ENCODE measurements at places on chromosomes 1 and 21. TPM values are rescaled to one million over a fixed set of nuclear protein-coding genes. Genes with fewer than 3 reads are reported as not detected.

GRCh38 chr1:243364866-243365265 is 109.0 kb downstream of the SDCCAG8 start:
- no peak overlapping the region for H3K4me3 ChIP-seq
- no peaks in the 10 kb centered on the region for H3K27me3 ChIP-seq
- no peaks in the 10 kb centered on the region for H3K4me1 ChIP-seq
- H3K36me3 ChIP-seq: peaks cover 21% of the 10 kb centered on the region
- no peak overlapping the region for H3K27ac ChIP-seq

DNA sequence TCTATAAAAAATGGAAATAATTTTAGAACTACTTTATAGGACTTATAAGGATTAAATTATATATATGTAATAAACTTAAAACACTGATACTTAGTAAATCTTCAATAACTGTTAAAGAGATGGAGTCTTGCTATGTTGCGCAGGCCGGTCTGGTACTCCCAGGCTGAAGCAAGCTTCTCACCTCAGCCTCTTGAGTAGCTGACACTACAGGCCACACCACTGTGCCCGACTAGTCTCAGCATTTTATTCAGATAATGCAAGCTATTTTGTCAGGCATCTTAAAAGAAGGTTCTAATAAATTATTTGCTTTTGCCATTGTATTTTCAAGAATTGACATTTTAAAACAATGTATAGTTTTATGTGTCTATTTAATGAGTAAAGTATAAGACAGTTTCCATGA is 20.8 kb downstream of the CNST start:
- no peaks in the 10 kb centered on the region for H3K27me3 ChIP-seq
- H3K36me3 ChIP-seq: no peaks in the 10 kb centered on the region
- no peak overlapping the region for H3K4me3 ChIP-seq

DNA sequence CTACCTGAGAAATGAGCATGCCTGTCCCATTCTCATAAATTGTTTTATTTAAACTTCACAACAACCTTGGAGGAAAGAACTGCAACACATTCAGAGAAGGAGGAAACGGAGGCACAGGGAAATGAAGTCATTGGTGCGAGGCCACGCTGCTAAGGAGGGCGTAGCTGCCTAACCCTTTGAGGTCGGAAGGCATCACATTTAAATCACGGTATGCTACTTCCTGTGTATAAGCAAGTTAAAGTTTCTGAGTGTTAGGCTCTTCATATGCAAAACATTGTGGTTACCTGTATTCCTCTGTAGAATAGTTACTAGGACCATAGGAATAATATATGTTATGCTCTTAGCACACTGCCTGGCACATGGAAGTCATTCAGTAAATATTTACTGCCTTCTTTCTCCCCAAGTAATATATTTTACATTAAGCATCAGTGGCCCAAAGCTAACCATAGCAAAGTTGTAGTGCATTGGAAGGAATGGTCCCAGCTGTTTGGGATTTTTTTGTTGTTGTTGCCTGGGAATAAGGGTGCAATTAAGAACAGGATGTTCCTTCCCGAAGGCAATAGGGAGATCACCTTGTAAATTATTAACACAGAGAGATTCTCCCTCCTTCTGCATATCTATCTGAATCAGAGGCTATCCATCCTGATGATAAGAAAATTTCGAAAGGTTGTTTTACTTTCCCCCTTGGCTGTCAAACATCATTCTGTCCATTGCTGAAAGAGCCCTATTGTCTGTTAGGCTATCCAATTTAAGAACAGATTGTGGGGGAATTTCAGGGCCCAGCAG is 192.2 kb upstream of the C8B start:
- no peak overlapping the region for H3K27ac ChIP-seq
- H3K4me3 ChIP-seq: no peak overlapping the region
- H3K36me3 ChIP-seq: no peaks in the 10 kb centered on the region

GRCh38 chr1:46131712-46132528 is 509 bp downstream of the PIK3R3 start:
- H3K36me3 ChIP-seq: no peaks in the 10 kb centered on the region
- DNase-seq: no peak
- H3K4me3 ChIP-seq: peak overlapping the region; percentile 84
- H3K27ac ChIP-seq: peak overlapping the region; percentile 95
- no peaks in the 10 kb centered on the region for H3K27me3 ChIP-seq

DNA sequence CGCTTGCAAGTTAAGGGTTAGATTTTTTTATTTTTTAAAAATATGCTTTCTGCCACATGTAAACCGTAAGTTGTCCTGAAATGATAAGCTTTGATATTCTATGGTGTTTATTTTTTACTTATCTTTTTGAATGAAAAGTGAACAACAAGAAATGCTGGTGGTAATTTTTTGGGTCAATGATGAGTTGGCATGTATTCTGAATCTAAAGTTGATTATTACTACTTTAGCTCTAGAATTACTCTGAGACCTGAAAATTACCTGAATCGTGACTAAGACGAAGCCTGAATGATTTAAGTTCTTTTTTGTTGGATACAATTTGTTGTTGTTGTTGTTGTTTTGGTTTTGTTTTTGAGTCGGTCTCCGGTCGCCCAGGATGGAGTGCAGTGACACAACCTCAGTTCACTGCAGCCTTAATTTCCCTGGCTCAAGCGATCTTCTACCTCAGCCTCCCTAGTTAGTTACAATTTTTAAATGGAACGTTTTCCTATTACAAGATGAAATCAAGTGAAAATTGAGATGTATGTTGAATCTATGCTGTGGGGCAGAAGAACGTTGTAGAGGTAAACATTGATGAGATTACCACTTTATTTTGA is 941 bp downstream of the RABGGTB start:
- peak overlapping the region; percentile 79 for H3K4me3 ChIP-seq
- peaks cover 10% of the 10 kb centered on the region for H3K36me3 ChIP-seq
- H3K27me3 ChIP-seq: no peaks in the 10 kb centered on the region
- H3K4me1 ChIP-seq: peaks cover 29% of the 10 kb centered on the region
- H3K27ac ChIP-seq: peak overlapping the region; percentile 72
- DNase-seq: no peak

DNA sequence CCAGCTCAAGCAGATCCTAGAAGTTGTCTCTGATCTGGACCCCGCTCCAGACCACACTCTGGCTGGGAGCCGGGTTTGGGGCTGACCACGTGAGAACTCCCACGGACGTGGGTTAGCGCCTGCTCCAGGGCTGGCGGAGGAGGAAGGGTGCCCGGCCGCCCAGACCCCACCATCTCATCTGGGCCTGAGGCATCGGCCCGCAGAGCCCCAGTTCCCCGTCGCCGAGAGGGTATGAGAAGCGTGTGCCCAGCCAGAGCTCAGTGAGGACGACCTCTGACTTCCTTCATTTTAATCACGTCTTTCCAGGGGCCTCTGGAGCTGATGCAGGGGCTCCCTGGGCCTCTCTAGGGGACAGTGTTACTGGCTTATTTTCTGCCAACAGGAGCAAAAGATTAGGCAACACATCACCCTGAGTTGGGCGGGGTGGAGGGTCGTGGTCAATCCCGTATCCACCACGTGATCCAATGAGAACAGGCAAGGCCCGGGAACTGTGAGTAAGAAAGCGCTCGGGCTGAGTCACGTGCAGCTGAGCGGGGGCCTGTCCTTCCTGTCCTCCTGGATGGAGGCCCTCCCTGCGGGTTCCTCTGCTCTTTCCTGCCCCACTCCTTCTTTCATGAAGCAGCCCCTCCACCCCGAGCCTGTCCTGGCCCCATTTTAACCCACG is 81.1 kb downstream of the SIK1 start:
- H3K4me1 ChIP-seq: peaks cover 15% of the 10 kb centered on the region
- no peaks in the 10 kb centered on the region for H3K36me3 ChIP-seq
- H3K4me3 ChIP-seq: no peak overlapping the region
- DNase-seq: no peak

DNA sequence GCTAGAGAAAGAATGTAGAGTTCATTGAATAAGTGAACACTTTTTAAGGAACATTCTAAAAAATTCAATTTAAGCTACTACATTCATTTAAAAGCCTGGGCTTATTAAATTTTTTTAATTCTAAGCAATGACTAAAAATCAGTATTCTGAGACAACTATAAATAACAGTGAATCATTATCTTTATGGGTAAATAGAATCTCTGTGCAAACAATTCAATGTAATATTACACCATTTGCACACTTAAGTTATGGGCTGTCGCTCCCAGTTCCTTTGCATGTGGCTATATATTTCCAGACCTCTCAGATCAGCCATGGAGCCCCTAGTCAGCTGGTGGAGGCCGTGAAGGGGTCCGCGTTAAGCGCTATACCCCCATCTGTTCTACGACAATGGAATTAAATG is 65.1 kb downstream of the KCNK1 start:
- no peak overlapping the region for H3K4me3 ChIP-seq
- H3K4me1 ChIP-seq: no peaks in the 10 kb centered on the region
- H3K27me3 ChIP-seq: no peaks in the 10 kb centered on the region
- H3K27ac ChIP-seq: no peak overlapping the region
- H3K36me3 ChIP-seq: no peaks in the 10 kb centered on the region
- DNase-seq: no peak

- H3K27ac ChIP-seq: no peak overlapping the region
- H3K36me3 ChIP-seq: no peaks in the 10 kb centered on the region
- no peaks in the 10 kb centered on the region for H3K4me1 ChIP-seq
- H3K27me3 ChIP-seq: no peaks in the 10 kb centered on the region
- no peak overlapping the region for H3K4me3 ChIP-seq
- DNase-seq: no peak
These were observed 352.4 kb downstream of the NTNG1 start for GRCh38 chr1:107493111-107493716.

GRCh38 chr1:109517337-109517736 is 7.8 kb upstream of the AMIGO1 start:
- DNase-seq: no peak
- peaks cover 4% of the 10 kb centered on the region for H3K4me1 ChIP-seq
- H3K27me3 ChIP-seq: no peaks in the 10 kb centered on the region
- no peak overlapping the region for H3K27ac ChIP-seq
- H3K36me3 ChIP-seq: no peaks in the 10 kb centered on the region

Gene PLEKHA6
- 20.1 TPM for total RNA-seq

Gene MMEL1
- total RNA-seq: not detected

Gene FAM72C
- total RNA-seq: 0.29 TPM

Gene NECTIN4
- total RNA-seq: not detected

Gene TLCD4
- 72.4 TPM for total RNA-seq

Gene FCRL2
- total RNA-seq: not detected

Gene TNFRSF4
- total RNA-seq: 2.7 TPM

Gene GABRD
- not detected for total RNA-seq

Gene DNASE2B
- total RNA-seq: not detected

Gene NBL1
- total RNA-seq: 28.6 TPM
